ENCODE measurements at places on chromosomes 4 and X.

DNA sequence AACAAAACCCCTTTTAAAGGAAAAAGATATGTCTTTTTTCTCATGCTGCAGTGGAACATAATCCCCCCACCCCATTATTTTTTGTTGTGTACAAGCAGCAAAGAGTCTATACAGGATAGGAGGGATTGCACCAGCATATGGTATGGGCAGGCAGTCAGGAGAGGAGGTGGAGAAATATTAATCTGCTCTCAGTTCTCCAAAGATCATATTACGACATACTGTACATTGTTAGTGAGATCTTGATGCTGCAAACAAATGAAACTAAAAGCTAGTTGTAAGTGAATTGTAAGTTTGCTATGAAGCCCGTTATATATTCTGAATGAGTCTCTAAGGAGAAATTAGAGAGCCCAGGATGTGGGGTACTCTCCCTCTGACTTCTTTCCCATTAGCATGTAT is 75.3 kb downstream of the RAPGEF2 start:
- DNase-seq: no peak

DNA sequence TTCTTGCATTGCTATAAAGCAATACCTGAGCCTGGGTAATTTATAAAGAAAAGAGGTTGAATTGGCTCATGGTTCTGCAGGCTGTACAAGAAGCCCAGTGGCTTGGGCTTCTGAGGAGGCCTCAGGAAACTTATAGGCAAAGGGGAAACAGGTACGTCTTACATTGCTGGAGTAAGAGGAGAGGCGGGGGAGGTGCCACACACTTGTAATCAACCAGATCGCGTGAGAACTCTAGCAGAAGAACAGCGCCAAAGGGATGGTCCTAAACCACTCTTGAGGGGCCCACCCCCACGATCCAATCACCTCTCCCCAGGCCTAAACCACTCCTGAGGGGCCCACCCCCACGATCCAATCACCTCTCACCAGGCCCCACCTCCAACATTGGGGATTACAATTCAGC is 50.6 kb upstream of the SHOX start:
- DNase-seq: no peak

- no peak for DNase-seq
Observed at GRCh38 chrX:110755061-110755460, 40.6 kb downstream of the CHRDL1 start.

GRCh38 chr4:123133397-123134050 is 211.1 kb upstream of the NUDT6 start:
- no peak for DNase-seq

- DNase-seq: no peak
Observed at GRCh38 chrX:68908071-68908470, 79.2 kb downstream of the EFNB1 start.

DNA sequence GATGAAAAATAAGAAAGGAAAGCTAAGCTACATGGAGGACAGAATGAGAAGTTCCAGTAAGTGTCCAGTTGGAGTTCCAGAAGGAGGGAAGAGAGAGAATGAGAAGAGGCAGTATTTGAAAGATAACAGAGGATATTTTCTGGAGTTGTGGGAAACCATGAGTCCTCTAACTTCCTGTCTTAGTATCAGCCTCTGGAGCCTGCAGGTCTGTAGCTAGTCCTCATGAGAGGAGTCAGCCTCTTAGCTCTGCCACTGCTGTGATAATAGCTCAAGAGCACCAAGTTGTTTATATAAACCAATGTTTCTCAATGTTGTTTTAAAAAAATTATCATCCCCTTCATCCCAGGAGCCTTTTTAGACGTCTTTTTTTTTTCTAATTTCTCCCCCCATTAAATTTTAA is 2.4 kb upstream of the PLAC1 start:
- DNase-seq: no peak

DNA sequence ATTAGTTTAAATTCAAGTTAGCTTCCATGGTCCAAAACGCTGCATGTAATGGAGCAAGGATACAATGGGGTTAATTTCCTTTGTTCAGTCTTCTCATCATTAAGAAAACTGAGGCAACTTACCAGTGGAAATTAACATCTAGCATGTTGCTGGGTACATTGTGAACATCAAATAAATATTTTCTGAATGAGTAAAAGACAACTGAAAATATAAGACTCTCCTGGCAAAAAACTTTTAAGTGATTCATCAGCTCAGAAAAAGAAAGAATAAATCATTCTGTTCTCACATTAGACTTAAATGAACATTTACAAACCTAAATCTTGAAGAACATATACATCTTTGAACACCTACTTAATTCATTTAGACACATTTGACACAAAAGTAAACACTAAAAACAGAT is 138.4 kb upstream of the ETNPPL start:
- no peak for DNase-seq

DNA sequence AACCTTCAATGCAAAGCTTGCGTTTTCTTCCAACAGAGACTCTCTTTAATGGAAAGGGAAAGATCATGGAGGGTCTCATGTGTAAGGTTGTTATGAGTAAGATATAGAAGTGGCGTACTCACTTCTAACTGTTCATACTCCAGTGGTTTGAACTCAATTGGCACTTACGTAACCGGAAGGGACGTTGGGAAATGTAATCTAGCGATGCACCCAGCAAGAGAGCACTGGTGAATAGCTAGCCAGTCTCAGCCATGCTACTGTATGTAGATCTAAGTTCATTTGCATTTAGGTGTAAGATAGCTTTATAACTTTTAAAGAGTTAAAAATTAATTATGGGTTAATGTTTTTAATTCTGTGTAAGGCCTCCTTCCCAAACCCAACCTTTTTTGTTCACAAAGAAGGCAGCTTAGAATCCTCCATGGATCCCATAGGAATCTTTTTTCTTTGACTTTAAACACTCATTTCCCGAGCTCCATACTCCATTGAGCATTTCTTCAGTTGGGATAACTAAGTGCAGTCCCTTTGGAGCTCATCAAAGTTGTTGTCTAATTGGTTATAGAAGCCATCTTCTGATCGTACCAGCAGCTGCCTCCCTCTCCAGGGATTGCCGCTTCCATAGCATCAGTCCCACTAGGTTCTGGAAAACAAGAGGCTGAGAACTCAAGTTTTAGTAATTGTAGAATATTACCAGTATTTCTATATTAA is 191.1 kb downstream of the RAPGEF2 start:
- no peak for DNase-seq

GRCh38 chr4:90419124-90419711 is 292.0 kb downstream of the CCSER1 start:
- peak; percentile 44 for DNase-seq

GRCh38 chr4:125225806-125226205 is 88.9 kb upstream of the FAT4 start:
- no peak for DNase-seq

- DNase-seq: no peak
Observed at GRCh38 chrX:68121371-68121770, 311.9 kb downstream of the OPHN1 start.

GRCh38 chr4:80568891-80569290 is 233.4 kb downstream of the CFAP299 start:
- DNase-seq: no peak

GRCh38 chrX:10167573-10167972 is 10.8 kb downstream of the CLCN4 start:
- no peak for DNase-seq

DNA sequence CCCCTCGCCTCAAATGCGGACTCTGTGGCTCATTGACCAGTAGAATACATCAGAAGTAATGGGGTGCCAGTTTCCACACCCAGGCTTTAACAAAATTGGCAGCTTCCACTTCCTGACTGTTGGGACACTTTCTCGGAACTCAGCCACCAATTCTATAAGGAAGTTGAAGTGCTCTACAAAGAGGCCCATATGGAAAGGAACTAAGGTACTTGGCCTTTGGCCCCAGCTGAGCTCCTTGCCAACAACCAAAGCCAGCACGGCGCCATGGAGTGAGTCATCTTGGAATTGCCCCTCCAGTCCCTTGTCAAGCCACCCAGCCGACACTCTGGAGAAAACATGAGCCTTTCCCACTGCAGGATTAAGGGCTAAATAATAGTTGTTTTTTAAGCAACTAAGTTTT is 262.2 kb upstream of the INTU start:
- no peak for DNase-seq

- DNase-seq: no peak
Observed at GRCh38 chrX:74515356-74515755, 94.1 kb downstream of the SLC16A2 start.

DNA sequence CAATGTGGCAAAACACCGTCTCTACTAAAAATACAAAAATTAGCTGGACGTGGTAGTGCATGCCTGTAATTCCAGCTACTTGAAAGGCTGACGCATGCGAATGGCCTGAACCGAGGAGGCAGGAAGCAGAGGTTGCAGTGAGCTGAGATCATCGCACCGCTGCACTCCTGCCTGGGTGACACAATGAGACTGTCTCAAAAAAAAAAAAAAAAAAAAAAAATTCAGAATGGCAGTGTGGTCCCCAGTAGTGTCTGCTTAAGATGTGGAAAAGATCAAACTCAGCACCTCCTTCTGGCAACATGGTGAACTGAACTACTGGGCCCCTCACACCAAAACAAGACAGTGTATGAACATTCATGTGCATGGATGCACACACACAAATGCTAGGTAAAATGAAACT is 32.2 kb downstream of the SMS start:
- DNase-seq: no peak

- no peak for DNase-seq
Observed at GRCh38 chr4:105196523-105197145, 50.0 kb downstream of the TET2 start.

DNA sequence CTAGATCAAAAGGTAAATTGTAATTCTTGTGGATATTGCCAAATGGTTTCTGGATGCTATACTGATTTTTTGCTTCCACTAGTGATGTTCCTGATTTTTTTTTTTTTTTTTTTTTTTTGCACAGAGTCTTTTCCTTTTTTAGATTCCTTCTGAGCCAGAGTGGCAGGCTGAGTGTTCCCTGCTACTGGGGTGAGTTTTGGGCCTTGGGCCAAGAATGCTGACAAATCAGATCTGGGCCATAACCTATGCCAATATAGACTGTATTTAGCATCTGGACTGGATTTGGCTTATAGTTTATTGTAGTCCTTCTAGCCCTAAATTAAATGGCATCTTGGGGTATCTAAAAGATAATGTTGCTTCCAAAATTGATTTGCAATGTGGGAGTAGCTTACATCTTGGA is 52.8 kb downstream of the REPS2 start:
- no peak for DNase-seq

DNA sequence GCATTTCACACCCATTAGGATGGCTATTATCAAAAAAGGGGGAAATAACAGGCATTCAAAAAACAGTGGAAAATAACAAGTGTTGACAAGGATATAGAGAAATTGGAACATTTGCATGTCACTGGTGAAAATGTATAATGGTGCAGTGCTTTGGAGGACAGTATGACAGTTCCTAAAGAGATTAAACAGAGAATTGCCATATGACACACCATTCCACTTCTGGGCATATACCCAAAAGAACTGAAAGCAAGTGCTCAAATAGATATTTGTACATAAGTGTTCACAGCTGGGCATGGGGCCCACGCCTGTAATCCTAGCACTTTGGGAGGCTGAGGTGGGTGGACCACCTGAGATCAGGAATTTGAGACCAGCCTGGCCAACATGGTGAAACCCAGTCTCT is 348.1 kb downstream of the NR3C2 start:
- DNase-seq: no peak

DNA sequence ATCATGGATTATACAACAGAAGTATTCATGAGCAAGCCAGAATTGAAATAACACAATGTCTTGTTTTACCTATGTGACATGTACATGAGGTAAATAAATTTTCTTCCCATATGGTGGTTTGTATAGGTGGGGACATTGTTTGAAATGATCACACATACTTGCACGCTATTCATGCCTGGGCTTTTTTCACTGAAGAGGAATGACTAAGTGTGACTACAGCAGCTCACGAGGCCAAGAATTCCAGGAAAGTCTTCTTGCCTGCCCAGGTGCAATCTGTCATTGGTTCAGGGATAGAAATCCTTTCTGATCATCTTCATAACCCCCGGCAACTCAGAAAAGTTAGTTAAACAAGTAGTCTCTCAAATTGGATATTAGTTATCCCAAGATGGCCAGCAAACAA is 36.3 kb upstream of the AREG start:
- DNase-seq: no peak

- DNase-seq: no peak
Observed at GRCh38 chr4:101183221-101183620, 164.1 kb downstream of the PPP3CA start.

- DNase-seq: no peak
Observed at GRCh38 chr4:177190995-177191580, 118.6 kb upstream of the NEIL3 start.

DNA sequence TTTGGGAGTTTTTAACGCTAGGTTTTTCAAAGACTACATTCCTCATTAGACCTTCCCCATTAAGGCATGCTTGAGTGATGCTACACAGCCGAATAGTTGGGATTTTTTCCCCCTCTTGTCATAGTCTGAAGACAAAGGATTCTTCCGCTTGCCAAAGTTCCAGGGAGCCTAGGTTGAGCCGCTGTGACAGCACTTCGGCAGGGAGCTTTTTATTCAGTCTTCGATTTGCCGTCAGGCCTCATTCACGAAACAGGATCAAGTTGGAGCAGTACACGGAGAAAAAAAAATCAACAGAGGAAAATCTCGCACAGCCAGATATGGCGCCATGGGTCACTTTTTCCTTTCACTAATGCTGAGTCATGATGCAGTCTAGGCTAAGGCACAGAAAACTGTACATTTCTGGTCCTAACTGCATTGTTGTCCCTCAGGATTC is 24.3 kb downstream of the SHROOM3 start:
- no peak for DNase-seq

DNA sequence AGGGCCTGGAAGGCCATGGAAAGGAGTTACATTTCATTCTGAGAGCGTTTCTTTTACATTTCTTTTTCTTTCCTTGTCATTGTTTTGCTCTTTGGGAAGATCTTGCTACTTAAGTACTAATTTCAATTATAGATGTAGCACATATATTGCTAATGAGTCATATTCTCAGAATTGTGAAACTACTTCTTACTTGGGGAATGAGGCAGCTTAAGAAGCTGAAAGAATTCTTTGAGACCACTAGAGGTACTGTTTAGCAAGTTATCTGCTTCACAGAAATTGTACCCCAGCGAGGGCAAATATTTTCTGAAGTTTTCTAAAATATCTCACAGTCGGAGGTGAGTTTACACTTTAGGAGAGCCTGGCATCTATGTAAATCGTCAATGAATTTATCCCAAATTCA is 100.6 kb downstream of the AFF2 start:
- no peak for DNase-seq

- DNase-seq: no peak
Observed at GRCh38 chrX:39910651-39911050, 187.1 kb downstream of the BCOR start.

Measured in NCI-H1105 treated with DMSO at 0.1 percent for 48 hours (cell line).